NCI-H1092 treated with DMSO at 0.1 percent for 48 hours (cell line): ENCODE measurements at places on chromosomes 2 and 18.

DNA sequence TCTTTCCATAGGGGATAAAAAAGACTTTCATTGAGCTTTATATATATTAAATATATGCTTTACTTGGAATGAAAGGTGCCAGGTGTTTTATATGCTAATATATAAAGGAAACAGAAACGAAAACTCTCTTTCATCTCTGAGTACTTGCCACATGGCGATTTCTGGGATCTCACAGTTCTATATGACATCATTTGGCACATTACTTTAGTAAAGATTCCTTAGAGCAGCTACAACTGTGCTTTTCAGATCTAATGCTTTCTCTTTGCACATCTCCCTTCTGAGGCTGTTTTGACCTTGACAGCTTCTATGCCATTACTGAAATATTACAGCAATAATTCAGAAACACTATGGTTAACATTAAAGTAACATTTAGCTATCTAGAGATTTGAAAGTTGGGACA lies 1082.9 kb upstream of the CDH2 start:
- DNase-seq = no peak

DNA sequence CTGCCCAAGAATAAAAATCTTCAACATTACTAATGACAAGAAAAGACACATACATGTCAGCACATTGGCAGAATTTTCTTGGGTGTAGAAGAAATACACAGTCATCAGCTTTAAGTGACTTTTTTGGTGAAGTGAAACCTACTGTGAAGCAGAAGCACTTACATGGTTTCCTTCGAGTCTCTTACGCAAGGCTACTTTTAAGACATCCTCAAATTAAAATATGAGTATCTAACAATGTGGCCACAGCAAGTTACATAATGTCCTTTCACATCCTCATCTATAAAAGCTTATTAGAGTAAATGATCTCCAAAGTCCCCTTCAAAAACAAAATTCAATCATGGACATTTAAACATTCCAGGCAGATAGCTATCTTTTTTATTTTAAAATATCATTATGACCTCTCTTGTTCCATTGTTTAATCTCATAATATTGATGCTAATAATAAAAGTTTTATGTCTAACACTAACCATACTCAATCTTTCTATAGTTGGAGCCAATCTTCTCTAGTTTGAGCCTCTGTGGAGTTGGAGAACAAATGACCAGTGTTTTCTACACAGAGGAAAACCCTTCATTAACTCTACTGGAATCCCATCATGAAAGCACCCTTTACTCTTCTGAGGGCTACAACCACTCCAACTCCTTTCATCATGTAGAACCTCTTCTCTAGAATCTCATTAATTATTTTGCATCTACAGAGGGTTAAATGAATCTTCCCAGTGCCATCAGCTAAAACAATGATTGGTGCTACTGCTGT lies 182.2 kb upstream of the ZFP36L2 start:
- no peak for DNase-seq

- DNase-seq = no peak
Observed at GRCh38 chr18:12777500-12777944, 74.7 kb downstream of the PSMG2 start.

DNA sequence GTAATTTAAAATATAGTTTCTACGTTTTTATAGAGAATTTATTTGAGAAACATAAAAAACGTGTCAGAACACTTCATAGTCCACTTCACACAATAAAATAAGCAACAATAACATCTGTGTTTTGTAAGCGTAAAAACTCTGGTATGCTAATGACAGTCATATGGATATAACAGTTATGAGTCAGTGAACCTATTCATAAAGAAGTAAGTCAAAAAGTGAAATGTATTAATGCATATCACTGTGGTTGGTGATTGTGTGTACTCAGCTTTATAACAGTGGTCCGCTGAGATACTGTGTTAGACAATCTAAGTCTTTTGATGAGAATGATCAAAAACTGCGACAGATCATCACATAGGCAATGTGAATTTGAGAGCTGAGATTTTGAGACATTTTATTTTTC lies 153.2 kb downstream of the WDR7 start:
- no peak for DNase-seq
